Stimulated activated CD4-positive, alpha-beta T cell treated with anti-CD3 and anti-CD28 coated beads, TNF-alpha, amount 100 ng/mL, for 4 hours (primary cell): ENCODE measurements at places on chromosomes 5 and 9.

GRCh38 chr5:170425731-170426130 is 36.6 kb upstream of the KCNMB1 start:
- no peak for DNase-seq

- DNase-seq = no peak
These were observed 472.2 kb downstream of the TUSC1 start for GRCh38 chr9:25206027-25206426.

DNA sequence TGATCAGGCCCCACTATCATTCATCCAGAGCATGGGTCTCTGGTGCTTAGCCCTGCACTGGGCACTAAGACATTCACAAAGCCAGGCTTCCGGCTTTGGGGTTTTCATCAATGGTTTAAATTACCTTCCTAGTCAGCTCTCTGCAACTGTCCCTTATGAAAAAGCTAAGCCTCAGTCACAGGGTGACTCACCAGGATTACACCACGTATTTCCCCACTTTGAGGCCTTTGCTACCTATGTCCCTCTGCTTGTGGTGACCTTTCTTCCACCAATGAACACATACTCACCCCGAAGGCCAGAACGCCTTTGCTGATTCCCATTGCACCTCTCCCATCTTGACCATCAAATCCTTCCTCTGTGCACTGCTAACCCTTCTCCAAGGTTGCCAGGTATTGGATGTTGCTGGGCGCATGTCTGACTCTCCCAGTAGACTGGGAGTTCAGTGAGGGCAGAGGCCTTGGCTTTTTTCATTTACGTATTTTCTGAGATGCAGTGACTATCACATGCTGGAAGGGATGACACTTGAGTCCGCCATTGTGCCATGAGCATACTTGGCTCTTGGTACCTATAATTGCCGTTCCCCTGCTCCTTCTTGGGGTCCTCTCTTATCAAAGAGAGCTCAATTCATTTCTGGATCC is 58.7 kb upstream of the TNFSF8 start:
- DNase-seq = no peak

GRCh38 chr5:38922199-38922598 is 76.4 kb downstream of the OSMR start:
- DNase-seq = peak; percentile 9

DNA sequence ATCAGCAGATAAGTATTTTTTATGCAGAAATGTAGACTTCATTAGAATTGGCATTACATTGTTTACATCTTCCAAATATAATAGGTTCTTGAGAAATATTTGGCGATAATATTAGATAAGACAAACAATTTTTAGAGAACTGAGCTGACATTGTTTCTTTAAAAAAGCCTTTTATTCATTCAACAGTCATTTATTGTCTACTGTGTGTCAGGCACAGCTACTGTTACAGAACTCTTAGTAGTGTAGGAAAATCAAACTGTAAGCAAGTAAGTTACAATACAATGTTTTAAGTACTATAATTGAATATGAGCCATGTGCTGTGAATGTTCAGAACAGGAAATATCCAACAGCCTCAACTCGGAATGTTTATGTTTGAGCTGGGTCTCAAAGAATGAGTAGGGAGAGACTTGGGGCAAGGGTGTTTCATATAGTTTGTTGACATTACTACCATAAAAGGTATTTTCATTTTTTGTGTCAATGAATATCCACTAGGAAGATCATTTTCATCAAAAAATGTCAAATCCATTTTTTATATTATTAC is 114.0 kb downstream of the CDC42SE2 start:
- DNase-seq = no peak

- no peak for DNase-seq
These were observed 157.5 kb downstream of the EBF1 start for GRCh38 chr5:158942217-158942616.

DNA sequence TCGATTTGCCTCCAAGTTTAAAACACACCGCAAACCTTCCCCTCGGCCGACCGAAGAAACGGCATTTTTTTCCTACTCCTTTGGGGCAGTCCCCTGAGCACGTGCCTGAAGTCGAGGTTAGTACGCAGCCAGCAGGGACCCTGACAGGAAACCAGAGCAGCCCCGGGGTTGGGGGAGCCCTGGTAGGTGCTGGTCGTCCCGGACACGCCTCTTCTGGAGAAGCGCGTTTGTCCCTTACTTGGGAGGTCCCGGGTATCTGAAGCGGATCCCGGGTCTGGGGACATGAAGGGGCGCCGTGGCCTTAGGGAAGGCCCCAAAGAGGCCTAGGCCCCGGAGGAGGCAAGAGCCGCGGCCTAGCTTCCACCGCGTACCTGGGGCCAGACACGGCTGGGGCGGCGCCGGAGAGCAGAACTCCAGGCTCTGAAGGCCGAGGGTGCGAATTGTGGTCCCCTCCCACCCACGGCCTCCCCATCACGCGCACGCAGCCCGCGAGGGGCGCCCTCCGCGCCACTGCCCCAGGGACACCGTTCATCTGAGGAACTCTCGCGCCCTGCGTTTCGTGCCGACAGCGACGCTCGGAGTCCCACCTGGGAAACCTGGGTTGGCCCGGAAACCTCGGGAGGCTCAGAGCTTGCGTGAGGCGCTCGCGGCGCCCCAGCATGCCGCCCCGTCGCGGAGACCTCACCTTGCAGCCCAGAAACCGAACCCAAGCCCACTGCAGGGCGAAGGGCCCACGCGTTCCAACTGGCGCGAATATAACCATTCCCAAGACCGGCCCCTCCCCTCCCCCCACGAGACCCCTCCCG is 10.4 kb downstream of the OTP start:
- no peak for DNase-seq

DNA sequence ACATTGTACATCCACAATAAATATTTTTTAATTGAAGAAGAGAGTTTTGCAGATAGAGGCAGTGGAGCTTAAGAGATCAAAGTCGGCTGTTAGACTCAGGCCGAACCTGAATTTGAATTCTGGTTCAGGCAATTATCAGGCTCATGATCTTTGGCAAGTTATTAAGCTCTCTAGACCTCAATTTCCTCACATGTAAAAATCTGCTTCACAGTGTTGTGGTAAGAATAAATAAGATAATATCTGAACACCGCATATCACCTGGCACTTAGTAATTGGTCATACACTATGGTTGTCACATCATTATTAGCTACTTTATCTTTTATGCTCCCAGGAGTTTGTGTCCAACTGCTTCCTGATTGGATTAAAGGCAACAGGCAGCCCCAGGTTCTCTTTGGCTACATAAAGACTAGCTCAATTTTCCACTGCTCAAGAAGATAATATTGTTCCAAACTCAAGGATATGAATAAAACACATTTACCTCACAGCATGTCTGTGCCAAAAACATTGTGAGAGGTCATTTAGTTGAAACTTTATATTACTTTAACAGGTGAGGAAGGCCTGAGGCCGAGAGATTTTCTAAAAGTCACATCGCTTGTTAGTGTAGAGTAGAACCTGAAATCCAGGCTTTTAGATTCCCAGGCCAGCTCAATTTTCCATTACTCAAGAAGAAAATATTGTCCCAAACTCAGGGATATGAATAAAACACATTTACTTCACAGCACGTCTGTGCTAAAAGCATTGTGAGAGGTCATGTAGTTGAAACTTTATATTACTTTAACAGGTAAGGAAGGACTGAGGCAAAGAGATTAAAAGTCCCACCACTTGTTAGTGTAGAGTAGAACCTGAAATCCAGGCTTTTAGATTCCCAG is 289.2 kb upstream of the PTGER4 start:
- DNase-seq = no peak

DNA sequence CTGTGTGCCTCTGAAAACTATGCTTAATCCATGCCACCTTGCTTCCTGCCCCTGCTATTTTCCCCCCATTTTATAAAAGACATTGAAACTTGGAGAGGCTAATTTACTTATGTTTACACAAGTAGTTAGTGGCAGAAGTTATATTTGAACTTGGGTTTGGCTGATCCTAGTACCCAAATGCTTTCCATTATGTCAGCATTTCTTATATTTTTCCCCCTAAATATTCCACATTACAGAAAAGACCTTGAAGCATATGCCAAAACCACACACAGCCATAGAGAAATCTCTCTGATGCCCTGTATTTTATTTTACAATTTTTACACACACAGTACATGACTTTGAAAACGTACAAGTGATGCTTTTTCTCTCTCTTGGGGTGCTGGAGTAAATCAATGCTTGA is 11.2 kb downstream of the C1QTNF2 start:
- no peak for DNase-seq

- no peak for DNase-seq
These were observed 43.7 kb upstream of the RFX3 start for GRCh38 chr9:3569529-3569928.

GRCh38 chr5:17304282-17304681 is 86.9 kb downstream of the BASP1 start:
- DNase-seq = no peak

GRCh38 chr5:177427211-177427822 is 841 bp downstream of the GRK6 start:
- DNase-seq = no peak

GRCh38 chr5:21680196-21680595 is 1172.9 kb downstream of the CDH12 start:
- DNase-seq = no peak

DNA sequence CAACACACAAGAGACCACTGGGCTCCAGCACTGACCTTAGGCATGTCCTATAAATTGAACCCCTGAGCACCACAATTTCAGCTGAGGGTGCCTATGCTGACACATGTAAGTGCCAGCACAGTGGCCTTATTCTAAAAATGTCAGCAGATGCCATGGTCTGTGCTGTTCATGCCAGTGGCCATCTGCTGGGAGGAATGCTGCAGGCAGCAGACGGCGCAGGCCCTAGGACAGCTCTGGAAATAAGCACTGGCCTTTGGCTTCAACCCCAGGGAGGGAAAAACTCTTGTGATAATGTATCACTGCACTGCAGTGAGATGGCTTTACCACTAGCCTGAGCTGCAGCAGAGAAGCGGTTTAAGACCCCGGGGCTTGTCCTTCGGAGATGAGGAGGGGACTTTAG is 98.5 kb downstream of the SYK start:
- no peak for DNase-seq

DNA sequence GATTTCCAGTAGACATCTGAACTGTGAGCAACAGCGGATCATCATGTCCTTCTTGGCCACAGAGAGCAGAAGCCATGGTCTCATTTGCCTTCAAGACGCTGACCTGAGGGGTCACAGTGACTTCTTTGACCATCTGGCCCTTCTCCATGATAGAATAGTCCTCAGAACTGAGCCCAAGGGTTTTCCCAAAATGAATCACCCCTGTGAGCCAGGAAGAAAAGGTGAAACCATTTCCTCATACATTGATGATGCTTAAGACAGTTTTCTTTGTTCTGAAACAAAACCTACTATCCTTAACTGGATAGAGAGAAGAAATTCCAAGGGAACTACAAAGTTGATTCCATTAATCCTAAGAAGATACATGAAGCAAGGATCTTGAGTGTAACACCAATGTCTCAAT is 503.9 kb downstream of the CTNND2 start:
- no peak for DNase-seq
